ENCODE measurements at places on chromosomes 5 and 9.
A peak's percentile ranks its signal among the peaks of the same experiment; 100 is the strongest.

GRCh38 chr9:2055203-2055658, 40.1 kb downstream of the SMARCA2 start:
- DNase-seq: no peak

GRCh38 chr9:98383758-98384157, 128.3 kb upstream of the TBC1D2 start:
- DNase-seq: no peak

GRCh38 chr5:140073296-140073695, 30.2 kb upstream of the NRG2 start:
- DNase-seq: no peak

GRCh38 chr5:123549256-123549904, 37.4 kb downstream of the CSNK1G3 start:
- DNase-seq: peak; percentile 5

DNA sequence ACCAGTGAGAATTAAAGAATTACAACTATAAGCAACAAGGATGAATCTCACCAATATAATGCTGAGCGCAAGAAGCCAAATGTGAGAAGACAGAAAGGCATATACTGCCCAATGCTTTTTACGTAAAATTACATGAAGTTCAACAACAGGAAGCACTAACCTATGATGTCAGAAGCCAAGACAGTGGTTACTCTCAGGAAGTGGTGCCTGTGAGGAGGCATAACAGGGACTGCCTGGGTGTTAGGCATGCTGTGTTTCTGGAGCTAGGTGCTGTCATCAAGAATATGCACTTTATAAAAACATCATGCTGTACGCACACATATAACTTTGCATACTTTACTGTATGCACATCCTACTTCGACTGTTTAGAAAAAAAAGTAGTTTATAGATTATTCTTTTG, 30.1 kb downstream of the FRMD3 start:
- no peak for DNase-seq

GRCh38 chr5:119631660-119632059, 2.3 kb downstream of the FAM170A start:
- no peak for DNase-seq

- DNase-seq: no peak
Measured at GRCh38 chr5:154227090-154227489, 36.6 kb downstream of the GALNT10 start.

DNA sequence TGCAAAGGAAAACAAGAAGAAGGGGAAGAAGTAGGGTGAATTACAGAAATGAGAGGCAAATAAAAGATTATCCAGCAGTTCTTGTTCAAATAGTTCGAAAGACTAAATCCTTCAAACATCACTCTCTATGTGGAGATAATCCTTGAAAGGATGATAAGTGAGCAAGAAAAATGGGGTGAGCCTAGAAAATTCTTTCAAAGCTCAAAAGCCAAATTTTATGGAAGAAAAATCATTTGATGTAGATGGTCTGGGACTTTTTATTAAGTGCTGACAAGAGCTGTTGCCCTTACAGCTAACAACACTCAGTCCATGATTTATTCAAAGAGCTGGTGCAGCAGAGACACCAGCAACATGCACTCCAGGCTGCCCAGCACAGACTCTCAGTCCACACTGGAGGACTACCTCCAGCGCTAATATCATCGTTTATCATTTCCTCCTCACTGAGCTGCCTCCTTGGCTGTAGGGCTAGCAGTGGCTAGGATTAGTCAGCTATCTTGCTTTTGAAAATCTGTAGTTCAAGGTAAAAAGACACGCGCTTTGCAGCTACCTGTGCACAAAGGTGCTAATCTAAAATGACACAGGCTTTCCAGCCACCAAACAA, 264.8 kb upstream of the KIF2A start:
- no peak for DNase-seq

- DNase-seq: no peak
Measured at GRCh38 chr5:161547738-161548486, 1.4 kb upstream of the GABRB2 start.

- no peak for DNase-seq
Measured at GRCh38 chr5:142106061-142106460, 2.5 kb upstream of the NDFIP1 start.

Measured in stimulated activated CD4-positive, alpha-beta T cell treated with anti-CD3 and anti-CD28 coated beads, TNF-alpha, amount 100 ng/mL, for 1 hour (primary cell).